ENCODE measurements at places on chromosomes 5 and 9. TPM values are rescaled to one million over a fixed set of nuclear protein-coding genes. Genes with fewer than 3 reads are reported as not detected.

GRCh38 chr5:136034984-136035383, 6.2 kb downstream of the TGFBI start:
- no peak for DNase-seq

Gene CDC14B
- 23.7 TPM for polyA plus RNA-seq

DNA sequence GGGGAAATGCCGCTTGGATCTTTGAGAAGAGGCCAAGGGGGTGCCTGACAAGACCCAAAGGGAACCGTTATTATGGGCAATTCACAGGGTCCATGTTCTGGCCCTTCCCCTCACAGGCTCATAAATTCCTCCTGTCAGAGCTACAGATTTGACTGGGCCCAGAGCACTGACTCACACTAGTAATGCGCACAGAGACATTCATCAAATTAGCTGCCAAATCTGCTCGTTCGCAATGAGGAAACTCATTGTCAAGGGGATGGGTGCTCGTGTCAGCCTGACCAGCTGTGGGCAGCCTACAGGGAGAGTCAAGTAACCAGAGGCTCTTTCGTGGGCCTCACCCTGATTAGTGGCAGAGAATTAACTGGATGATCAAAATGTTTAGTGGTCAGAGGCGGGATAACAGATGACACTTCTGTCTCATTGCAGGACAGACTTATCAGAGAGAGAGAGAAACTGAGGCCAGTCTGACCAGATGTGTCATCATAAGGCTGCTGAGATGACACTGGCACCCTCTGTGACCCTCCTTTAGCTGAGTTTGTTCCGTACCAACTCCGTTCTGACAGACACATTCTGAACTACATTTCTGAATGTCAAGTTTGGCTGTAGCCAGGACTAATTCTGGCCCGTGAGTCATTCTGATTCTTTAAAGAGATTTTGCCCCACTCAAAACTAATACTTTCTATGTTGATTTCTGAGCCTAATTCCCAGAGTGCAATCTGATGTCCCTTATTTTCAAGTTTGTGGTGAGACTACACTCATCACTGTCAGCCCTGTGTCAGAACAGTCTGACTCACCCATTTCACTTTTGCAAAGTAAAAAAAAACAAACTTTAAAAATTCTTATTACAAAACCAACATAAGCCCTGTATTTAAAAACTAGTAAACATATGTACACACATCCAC, 377.1 kb downstream of the ACTL7B start:
- no peak for DNase-seq

DNA sequence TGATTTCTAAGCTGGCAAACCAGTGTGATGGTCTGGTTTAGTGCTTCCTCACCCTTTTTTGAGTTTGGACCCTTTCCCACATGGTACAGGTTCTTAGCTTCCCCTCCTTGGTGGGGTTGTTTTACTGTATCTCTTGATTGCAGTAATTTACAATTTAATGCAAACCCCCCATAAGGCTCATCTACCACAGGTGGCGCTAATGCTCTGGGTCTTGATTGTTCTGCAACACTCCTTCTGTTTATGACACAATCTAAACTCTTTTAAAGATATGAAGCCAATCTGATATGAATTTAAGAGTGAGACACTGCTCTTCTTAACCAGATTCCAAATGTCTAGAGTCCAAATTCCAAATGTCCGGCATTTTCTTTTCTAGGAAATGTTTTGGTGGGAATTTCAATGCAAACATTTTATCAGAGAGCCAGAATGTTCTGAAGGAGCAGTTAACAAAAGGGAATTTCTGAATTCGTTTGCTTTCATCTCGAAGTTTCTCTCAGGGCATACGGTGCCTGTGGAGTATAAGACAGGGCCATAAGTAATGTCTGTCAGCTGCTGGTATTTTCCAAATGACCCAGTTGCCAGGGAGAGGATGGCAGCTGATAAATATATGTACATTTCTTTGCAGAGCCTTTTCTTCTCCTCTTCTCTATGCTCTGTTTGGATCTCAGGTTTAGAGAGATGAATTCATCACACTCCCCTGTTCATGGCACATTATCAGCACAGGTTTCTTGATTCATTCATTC, 246.8 kb downstream of the ARHGAP26 start:
- peak; percentile 43 for DNase-seq

DNA sequence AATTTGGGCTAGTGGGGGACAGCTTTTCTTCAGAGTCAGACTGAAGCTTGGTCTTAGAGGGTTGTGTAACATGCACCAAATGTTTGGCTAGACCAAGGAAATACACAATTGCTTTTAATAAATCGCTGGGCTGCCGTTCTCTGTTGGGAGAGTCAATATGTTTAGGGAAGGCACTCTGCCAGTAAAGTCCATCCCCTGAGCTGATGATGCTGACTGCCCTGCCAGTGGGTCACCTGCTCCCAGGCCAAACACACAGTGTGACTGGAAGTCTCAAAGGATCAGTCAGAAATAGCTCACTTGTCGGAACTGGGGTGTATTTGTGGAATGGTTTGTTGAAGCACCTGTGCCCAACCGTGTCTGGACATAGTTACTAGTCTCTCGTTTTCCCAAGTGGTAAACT, 17.9 kb upstream of the ZNF474 start:
- no peak for DNase-seq

All from renal cortex interstitium (tissue), 15 donors.